SJSA1 (cell line): ENCODE measurements at places on chromosomes 4 and X. TPM values are rescaled to one million over a fixed set of nuclear protein-coding genes. Genes with fewer than 3 reads are reported as not detected.

The CEP135 gene
- total RNA-seq: 11.5 and 14.0 TPM in 2 replicates

GRCh38 chr4:88522702-88523324 lies 763 bp downstream of the PYURF start:
- DNase-seq: peak; percentile 51

- DNase-seq: no peak
Observed at GRCh38 chrX:41055740-41056139, 29.5 kb upstream of the USP9X start.

- no peak for DNase-seq
Observed at GRCh38 chr4:47577779-47578553, 92.9 kb downstream of the ATP10D start.

DNA sequence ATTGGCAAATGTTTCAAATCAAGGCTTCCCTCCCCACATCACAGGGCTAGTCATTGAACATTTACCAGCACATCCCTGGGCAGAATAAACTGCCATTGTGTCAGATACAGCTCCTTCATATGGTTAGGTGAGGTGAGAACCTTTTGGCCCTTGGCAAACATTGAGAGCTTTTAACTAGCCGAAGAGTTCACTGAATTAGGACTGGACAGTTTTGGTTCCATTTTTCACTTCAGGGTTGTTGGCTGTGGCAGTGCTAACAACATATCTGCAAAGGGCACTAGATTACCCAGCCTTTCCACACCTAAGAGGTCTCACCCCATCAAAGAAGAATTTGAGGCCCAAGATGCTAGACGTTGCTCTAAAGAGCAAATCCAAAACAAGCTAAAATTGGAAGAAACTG lies 180.7 kb downstream of the GUCY2F start:
- DNase-seq: no peak
